Activated effector memory CD4-positive, alpha-beta T cell treated with Interleukin-2 at 50 U/mL for 16 hours (primary cell): ENCODE measurements at places on chromosomes 7 and 10.

GRCh38 chr10:7333961-7334641 is 76.7 kb downstream of the SFMBT2 start:
- DNase-seq = no peak

DNA sequence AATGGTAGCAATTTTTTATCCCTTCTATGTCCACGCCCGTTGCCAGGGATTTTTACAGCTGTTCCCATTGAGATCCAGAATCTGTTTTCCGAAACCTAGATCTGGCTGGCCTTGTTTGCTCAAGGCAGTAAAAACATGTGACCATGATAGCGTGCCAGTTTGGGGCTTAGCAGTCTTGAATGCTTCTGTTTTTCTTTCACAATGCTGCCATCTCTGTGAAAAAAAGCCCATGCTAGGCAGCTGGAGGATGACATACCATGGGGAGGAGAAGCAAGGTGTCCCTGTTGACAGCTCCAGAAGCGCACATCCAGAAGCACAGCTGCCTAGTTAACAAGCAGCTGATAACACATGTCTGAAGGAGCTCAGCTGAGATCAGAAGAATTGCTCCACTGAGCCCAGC is 2.2 kb upstream of the ZNF92 start:
- no peak for DNase-seq

- DNase-seq = no peak
Observed at GRCh38 chr10:75770626-75771081, 339.2 kb downstream of the LRMDA start.

DNA sequence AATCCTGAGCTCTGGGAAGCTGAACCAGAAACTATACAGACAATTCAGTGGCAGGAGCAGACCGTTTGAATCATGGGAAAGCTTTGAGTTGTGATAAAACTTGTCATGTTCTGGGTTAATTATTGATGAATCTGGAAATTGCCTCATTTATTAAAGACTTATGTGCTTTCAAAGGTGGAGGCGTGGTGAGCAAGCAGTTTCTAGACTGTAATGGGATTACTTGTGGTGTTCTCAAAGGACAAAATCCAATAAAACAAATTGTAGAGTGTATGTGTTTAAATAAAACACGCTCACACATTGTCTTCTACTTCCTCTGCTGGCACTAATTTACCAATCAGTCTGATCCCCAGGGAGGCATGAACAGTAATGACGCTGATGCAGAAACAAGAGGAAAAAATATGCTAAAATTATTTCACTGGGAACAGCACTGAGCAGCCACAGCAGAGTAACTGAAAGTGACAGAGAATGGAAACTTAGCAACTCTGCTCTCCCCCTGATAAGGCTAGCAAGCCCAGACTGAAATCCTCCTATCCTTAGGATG is 25.1 kb downstream of the PARD3 start:
- DNase-seq = no peak

DNA sequence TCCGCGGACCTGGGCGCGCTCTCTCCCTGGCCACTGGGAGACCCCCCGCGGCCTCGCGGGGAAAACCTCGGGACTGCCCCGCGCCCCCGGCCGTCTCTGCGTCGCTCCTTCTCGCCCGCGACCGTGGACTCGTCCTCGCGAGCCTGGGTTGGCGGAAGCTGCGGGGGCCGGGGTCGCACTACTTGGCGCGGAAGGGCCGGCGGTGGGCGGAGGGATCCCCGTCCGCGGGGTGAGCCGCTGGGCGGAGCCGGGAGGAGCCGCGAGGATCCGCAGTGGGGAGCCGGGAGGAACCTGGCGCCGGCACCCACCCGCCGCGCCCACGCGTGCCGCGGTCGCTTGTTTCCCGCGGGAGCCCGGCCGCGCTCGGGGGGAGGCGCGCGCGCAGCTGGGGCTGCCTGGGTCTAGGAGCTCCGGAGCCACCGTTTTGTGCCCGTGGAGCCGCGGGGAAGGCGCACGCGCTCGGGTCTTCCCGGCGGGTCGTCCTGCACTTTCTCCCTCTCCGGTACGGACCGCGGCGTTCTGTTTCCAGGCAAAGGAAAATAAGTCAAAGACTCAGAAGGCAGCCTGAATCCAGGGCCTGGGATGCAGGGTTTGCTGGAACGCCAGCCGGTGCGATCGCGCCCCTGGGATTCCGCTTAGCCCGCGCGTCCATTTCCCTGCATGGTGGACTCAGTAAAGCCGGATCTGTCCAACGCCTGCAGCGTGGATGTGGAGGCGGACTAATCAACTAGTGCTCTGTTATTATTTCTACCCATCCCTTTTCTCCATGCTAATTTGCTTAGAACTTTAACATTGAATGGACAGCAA is 28.7 kb upstream of the KMT2C start:
- no peak for DNase-seq

GRCh38 chr7:124246262-124246863 is 213.5 kb upstream of the TMEM229A start:
- no peak for DNase-seq

DNA sequence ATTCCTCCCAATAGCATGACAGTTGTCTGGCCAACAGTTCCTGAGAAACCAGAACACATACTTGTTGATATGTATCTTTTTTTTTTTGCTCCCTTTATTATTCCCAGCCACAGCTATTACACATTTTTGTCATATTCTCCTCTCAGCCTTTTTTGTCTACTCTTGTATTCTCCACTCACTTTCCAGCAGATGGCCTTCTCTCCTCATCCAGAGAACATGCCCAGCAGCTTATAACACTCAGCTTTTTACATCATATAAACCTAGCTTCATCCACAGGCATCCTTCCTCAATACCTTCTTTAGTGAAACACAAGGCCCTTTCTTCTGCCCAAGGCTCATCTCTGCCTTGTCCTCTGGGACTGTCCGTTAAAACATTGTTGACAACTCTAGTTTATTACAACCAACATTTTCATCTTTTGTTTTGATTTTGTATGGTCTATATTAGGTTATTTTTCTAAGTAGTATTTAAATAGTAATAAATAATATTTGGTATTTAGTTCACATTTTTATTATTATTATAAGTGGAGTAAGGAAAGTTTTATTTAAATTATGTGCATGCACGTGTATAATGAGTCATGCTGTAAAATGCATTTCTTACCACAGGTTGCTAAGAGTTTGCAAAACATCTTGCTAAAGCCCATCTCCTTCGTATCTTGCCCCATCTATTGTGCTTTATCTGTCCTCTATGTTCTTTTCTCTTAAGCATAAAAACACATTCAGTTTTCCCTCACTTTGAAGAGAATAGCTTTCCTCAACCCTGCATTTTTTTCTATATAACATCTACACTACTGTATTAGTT is 101.5 kb downstream of the ORC5 start:
- DNase-seq = no peak

DNA sequence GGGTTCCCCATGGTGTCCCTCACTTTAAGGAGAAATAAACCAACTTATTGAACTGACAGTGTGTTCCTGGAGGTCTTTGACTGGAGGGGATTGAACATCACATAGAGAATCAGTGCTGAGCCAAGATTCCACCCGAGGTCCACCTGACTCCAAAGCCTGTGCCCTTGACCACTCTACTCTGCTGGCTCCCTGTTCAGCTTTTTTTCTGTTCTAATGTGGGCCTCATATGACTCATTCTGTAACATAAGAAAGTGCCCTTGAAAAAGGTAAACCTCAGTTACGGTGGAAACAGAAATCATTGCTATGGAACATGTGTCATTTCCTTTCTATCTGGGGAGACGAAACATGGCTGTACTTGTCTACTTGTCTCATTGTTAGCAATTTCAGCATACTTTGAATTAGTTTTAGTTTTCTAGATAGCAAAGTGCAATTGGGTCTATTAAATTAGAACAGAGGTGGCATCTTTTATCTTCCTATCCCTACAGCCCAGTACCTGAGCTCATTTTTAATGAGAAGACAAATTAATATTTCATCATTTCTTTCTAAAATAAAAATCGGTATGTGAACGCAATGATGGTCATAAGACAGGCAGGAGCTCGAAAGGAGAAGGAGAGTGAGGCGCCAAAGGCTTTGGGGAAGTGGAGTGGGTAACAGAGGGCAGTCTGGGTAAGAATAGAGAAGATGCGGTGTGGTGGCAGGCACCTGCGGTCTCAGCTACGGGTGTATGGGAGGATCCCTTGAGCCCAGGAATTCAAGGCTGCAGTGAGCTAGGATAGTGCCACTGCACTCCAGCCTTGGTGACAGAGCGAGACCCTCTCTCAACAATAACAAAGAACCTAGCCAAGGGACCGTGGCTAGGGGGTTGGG is 1.5 kb downstream of the GSDME start:
- no peak for DNase-seq

GRCh38 chr10:108782411-108782810 is 1140.9 kb downstream of the XPNPEP1 start:
- DNase-seq = no peak

DNA sequence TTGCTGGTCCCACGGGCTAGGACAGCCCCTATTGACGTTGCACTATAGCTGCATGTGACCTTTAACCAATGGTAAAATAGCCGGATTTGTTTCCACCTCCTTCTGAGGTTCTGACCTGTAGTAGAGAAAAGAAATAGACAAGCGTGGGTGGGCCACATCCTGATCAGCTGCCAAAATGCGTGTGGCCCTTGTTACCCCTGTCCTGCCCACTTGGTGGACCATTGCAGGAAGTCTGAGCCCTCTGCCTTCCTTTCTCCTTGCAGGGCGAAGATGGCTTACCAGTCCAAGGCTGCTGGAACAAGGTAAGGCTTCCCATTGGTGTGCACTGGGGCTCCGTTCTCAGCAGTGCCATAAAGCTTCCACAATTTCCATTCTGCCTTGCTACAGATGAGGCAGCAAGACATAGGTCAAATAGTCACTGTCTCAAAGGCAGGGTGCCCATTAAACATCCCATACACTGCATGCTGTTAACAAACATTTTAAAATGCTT is 95.9 kb upstream of the MACROH2A2 start:
- DNase-seq = no peak

- no peak for DNase-seq
Observed at GRCh38 chr10:112246-112645, 23.0 kb upstream of the ZMYND11 start.

DNA sequence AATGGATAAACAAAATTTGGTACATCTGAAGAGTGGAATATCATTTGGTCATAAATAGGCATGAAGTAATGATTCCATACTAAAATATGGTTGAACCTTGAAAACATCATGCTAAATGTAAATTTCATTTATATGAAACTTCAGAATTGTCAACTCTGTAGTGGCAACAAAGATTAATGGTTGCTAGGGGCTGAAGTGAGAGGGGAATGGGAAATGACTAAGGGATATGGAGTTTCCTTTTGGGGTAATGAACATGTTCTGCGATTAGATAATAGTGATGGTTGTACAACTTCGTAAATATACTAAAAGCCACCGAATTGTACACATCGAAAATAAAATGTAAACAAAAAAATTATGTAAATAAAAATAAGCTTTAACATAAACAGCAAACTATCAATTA is 384.1 kb upstream of the STEAP1 start:
- DNase-seq = no peak

DNA sequence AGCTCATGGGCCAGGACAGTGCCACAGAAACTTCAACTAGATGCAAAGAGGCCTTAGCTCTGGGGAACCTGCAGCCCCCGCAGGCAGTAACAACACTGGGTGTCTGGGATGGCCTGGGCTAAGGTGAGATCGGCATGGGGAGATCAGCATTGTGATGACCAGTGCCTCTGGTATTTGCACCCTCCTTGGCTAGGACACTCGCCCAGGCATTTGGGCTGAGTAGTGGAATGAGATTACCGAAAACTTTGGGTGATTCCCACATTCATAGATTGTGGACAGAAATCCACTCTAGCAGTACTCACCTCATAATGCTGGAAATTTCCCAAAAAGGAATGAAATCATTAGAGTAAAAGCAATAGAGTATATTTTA is 70.6 kb upstream of the ZMIZ2 start:
- DNase-seq = no peak

DNA sequence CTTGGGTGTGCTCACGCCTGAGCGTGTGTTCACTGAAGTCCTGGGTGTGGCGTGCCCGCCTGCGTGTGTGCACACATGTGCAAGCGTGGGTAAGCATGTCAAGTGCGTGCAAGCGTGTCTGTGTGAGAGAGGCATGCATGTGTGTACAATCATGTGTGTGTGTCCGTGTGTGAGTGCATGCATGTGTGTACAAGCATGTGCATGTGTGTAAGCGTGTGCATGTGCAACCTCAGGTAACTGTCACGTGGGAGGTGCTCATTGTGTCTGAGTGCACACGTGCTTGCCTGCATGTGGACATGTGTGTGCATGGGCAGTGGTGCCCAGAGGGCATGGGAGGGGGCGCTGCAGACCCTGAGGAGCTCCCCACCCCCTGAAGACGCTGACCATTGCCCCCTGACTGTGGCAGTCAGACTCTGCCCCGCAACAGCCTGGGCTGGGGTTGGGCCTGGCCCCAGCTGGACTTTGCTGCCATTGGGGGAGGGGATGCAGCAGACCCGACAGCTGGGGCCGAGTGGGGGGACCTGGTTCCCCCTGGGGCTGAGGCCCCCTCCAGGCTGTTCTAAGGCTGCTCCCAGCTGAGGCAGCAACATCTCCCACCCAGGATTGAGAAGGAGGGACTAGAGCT is 88.1 kb downstream of the UNCX start:
- no peak for DNase-seq

DNA sequence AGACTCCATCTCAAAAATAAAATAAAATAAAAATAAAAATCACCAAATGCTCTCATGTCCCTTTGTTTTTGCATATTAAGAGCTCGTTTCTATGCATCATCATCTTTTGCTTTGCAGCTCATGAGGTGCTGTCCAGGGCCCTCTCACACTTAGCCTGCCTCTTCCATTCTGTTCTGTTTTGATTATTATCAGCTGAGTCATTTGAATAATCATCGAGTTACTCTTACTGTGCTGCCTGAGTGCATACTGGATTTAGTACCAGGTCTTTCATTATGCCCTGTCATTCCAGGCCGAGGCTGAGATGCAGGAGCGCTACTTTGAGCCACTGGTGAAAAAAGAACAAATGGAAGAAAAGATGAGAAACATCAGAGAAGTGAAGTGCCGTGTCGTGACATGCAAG is 33.0 kb downstream of the UCMA start:
- DNase-seq = no peak

DNA sequence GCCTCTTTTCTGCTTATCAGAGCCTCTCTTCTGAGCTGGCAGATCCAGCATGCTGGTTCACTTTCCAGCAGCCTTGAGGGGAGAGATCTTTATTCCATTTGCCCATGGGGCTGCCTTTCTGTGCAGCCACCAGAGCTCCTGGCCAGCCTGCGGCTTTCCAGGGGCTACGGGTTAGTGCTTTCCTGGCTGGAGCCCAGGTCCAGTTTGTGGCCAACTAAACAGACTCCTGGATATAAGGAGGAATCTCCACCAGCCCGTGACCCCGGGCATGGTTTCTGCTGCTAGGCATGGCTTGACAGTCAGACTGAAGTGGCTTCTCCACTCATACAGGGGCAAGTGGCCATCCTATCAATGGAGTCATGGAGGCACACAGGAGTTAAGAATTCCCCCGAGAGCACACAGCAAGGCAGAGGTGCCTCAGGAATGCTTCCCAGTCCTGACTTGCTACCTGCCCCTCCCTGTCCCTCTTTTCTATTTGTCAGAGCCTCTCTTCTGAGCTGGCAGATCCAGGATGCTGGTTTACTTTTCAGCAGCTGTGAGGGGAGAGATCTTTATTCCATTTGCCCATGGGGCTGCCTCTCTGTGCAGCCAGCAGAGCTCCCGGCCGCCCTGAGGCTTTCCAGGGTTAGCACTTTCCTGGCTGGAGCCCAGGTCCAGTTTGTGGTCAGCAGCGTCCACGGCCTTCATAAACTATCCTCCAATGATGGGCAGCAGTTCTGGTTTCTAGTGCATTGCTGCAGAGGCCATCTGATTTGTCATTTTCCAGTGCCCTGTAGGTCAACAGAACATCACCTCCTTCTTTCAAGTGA is 35.9 kb downstream of the TSPAN15 start:
- DNase-seq = no peak
